ENCODE measurements at places on chromosomes 3 and 15. TPM values are rescaled to one million over a fixed set of nuclear protein-coding genes. Genes with fewer than 3 reads are reported as not detected.

TAMM41 gene
- 28.5 TPM for total RNA-seq

DNA sequence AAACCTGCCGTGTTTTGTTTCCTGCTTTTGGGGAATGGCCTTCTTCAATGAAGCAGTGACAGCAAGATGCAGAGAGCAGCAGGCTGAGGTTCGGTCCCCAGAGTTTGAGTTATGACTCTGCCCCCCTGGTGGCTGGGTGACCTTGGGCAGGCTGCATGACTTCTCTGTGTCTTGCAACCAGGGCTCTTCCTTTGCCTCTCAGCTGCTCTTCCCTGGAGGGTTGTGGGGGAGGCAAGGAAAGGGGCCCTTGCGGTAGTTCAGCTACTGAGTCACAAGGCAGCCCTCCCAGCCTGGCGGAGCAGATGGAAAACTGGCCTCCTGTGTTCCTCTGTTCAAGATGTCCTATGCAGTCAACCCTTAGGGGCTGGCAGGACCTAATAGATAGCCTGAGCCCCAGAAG, 17.1 kb downstream of the CTXND1 start:
- no peaks in the 10 kb centered on the region for H3K36me3 ChIP-seq
- no peak overlapping the region for H3K4me3 ChIP-seq
- no peaks in the 10 kb centered on the region for H3K4me1 ChIP-seq
- H3K27ac ChIP-seq = no peak overlapping the region
- DNase-seq = peak; percentile 35

DNA sequence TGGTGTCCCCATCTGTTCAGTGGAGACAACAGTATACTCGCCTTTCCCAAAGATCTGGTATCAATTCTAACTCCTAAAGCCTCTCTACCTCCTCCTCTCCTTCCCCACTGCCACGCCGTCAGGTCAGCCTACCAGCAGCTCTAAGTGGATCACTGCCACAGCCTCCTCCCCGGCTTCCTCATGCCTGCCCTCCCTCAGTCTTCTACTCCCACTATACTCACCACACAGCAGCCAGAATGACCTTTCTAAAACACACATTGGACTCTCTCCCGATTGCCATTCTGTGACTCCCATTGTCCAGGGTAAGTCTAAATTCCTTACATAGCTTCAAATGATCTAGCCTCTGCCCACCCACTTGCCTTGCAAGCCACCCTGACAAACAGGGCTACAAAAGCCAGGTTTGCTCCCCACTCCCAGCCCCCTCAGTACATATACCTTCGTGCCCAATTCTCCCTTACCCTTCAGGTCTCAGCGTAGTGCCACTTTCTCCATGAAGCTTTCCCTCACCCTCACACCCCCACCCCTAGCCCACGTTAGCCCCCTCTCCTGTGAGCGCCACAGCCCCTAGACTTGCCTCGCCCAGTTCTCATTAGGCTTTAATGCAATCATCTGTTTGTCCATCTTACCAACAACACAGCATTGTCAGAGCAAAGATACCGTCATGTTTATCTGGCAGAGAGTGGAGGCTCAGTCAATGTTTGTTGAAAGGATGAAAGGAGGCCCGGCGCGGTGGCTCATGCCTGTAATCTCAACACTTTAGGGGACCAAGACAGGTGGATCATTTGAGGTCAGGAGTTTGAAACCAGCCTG, 9.5 kb upstream of the SEMA7A start:
- no peak overlapping the region for H3K27ac ChIP-seq
- H3K27me3 ChIP-seq = no peaks in the 10 kb centered on the region
- peaks cover 4% of the 10 kb centered on the region for H3K36me3 ChIP-seq
- no peak overlapping the region for H3K4me3 ChIP-seq
- no peak for DNase-seq

CERS3 gene
- not detected for total RNA-seq

DNA sequence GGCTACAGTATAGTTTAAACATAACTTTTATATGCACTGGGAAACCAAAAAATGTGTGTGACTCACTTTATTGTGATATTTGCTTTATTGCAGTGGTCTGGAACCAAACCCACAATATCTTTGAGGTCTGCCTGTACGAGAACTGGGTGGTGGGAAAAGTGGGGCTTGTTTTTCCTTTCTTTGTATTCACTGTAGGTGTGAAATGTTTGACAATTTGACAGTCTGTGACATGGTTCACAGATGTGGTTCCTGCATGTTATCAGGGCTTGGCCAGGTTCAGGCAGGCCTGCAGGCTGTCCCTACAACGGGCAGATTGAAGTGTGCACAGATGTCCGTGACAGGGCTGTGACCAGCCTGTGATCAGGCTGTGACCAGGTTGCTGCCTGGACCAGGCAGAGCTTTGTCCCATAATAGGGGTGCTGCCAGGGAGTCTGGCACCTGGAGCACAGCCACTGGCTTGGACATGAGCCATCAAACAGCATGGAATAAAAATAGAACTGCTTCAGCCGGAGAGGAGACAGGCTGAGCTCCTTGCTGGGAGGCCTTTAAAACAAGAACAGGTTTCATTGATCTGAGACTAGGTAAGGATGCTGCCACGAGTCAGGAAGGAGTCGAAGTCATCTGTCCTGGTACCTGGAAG, 61.0 kb downstream of the KLF13 start:
- H3K36me3 ChIP-seq = no peaks in the 10 kb centered on the region
- DNase-seq = no peak
- no peak overlapping the region for H3K27ac ChIP-seq
- no peaks in the 10 kb centered on the region for H3K4me1 ChIP-seq

RNF111 gene
- 34.4 TPM for total RNA-seq

DNA sequence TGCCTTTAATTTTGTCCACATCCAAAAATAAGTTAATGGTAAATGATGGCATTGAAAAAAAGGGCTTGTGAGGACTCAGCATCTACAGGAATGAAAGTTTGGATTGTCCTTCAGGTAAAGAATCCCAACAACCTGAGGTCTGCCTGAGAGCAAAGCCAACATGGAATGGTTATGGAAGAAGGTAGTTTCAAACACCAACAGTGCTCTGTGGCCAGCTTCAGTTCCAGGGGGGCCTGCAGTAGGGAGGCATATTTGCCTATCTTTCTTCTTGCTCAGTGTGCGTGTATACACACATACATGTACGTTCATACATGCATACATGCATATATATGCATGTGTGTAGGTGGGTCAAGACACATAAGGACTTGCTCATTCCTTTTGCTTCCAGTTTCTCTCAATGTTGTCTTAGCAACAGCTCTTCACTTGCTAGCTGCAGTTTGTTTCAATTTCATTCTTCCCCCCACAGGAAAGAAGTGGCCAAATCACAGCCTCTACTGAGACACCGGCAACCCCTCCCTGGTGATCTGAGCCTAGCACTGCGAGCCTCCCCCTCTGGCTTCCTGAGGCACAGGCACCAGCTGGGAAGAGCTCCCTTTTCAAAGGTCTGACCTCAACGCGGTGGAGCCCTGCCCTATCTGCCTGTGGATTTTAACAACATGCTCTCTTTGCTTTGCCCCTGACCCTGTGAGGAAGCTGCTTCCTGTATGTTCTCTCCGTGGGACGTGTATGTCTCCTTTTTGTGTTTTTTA, 146.2 kb downstream of the KLF13 start:
- H3K4me1 ChIP-seq = no peaks in the 10 kb centered on the region
- no peaks in the 10 kb centered on the region for H3K27me3 ChIP-seq
- DNase-seq = no peak
